GM10248 (cell line): ENCODE measurements at places on chromosomes 3 and 15.

GRCh38 chr3:177725165-177725564 is 527.9 kb upstream of the TBL1XR1 start:
- DNase-seq = no peak

- no peak for DNase-seq
Measured at GRCh38 chr3:46071222-46071858, 44.1 kb upstream of the XCR1 start.

- no peak for DNase-seq
Measured at GRCh38 chr3:55042591-55042990, 114.7 kb upstream of the LRTM1 start.

- DNase-seq = no peak
Measured at GRCh38 chr15:29870495-29871151, 48.4 kb upstream of the TJP1 start.

- DNase-seq = peak; percentile 44
Measured at GRCh38 chr3:42572278-42572677, 9.5 kb downstream of the SEC22C start.

- DNase-seq = peak; percentile 41
Measured at GRCh38 chr3:45034612-45035252, 8.6 kb downstream of the CLEC3B start.

GRCh38 chr3:190564175-190564574 is 50.3 kb downstream of the IL1RAP start:
- no peak for DNase-seq

DNA sequence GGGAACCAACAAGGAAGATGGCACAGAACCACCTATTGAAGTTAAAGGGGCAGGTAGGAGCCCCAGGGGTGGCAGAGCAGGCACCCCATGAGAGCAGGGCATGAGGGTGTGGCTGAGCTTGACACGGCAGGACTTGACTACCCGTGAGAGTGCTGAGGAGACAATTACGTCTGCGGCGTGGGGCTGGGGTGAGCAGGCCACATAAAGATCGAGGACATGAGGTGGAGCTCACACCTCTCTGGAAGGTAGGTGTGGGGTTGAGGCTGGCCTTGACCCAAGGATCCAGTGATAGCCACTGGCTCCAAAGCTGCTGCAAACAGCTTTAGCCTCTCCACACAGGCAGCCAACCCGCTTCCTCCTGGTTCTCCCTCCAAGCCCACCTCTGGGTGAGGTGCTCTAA is 64.5 kb downstream of the PCSK6 start:
- no peak for DNase-seq

DNA sequence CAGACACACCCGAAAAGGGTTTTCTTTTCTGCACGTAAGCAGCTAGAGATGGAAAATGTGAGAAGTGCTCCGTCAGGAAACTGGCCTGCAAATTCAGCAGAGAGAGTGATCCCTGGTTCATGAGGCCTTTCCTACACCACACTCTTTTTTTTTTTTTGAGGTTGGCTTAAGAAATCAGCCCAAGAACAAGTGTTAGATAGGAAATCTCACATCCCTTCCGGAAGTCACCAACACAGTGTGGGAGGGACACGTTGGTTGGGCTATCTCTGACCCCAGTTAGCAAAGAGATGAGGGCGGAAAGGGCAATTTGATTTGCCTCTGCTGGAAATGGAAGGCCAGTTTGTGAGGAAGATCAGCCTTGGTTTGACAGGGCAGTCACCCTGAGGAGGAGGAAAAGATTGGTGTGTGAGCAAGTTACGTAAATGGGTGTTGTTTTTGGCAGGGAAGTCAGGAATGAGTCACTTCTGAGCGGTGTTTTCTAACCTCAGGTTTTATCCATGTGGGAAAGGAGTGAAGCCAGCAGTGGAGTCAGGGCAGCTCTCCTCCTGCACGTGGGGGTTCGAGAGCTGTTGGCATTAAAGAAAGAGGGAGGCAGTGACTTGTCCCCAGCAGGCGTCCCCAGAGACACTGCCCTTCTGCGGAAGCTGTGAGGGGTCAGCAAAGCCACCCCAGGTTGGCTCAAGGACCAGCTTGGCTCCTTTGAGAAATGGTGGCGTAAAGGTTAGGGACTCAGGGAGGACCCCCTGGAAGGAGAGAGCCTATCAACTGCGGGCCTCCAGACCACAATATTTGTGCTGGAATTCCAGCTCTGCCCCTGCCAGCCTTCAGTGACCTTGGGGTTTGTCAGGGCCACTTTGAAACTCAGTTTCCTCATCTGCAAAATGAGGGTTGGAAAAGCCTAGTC is 237.6 kb upstream of the BHLHE40 start:
- no peak for DNase-seq

- DNase-seq = peak; percentile 96
Measured at GRCh38 chr3:185282696-185283373, 29.0 kb upstream of the EHHADH start.
